ENCODE measurements at places on chromosomes 5 and 9.
A peak's percentile ranks its signal among the peaks of the same experiment; 100 is the strongest.

GRCh38 chr9:6150483-6150882, 65.1 kb upstream of the IL33 start:
- no peaks in the 10 kb centered on the region for H3K27me3 ChIP-seq
- H3K4me3 ChIP-seq = no peak overlapping the region
- H3K27ac ChIP-seq = peak overlapping the region; percentile 40
- no peak for DNase-seq
- no peaks in the 10 kb centered on the region for H3K36me3 ChIP-seq

GRCh38 chr9:69975681-69976080, 68.0 kb upstream of the MAMDC2 start:
- H3K36me3 ChIP-seq = no peaks in the 10 kb centered on the region
- no peaks in the 10 kb centered on the region for H3K27me3 ChIP-seq
- DNase-seq = no peak

GRCh38 chr9:708182-708550, 133.3 kb upstream of the DMRT1 start:
- peak overlapping the region; percentile 38 for H3K4me3 ChIP-seq
- peak overlapping the region; percentile 71 for H3K27ac ChIP-seq
- DNase-seq = no peak
- peaks cover 60% of the 10 kb centered on the region for H3K4me1 ChIP-seq
- no peaks in the 10 kb centered on the region for H3K27me3 ChIP-seq

DNA sequence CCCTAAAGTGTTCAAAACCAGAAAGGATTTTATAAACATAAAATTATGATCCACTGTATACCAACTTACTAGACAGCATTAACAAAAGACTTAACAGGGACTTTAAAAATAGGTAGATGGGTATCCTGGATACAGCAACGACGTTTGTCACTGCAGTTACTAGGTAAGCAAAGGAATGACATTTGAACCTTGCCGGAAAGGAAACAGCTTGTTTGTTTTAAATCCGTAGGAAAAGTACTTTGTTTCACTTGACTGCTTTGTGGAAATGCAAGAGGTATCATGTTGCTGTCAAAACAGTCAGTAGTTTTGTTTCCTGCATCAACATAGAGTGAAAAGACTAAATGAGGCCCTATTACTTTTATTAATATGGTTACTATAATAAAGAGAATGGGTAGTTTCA, 122.9 kb downstream of the CDC42SE2 start:
- H3K4me3 ChIP-seq = no peak overlapping the region
- no peak for DNase-seq
- H3K27me3 ChIP-seq = no peaks in the 10 kb centered on the region
- peak overlapping the region; percentile 49 for H3K27ac ChIP-seq
- H3K36me3 ChIP-seq = no peaks in the 10 kb centered on the region

DNA sequence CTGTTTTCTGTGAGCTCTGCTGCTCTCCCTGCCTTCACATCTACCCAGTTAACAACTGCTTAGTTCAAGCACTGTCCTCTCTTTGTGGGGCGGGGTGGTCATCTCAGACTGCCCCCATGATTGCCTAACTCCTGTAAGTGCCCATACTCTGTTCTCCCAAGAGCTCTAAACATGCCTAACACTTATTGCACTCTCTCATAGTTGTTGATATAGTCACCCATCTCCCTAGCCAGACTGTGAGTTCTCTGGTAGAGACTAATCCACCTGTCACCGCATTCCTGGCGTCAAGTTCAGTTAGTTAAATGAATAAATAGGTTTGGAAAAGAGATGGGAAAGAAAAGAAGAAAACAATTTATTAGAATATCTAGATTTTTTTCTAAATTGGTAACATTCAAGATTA, 18.3 kb upstream of the MUSK start:
- no peak overlapping the region for H3K27ac ChIP-seq
- H3K36me3 ChIP-seq = no peaks in the 10 kb centered on the region
- DNase-seq = no peak
- no peak overlapping the region for H3K4me3 ChIP-seq
